ENCODE measurements at places on chromosomes 1 and 21. TPM values are rescaled to one million over a fixed set of nuclear protein-coding genes. Genes with fewer than 3 reads are reported as not detected.

The OR2L8 gene
- not detected for polyA plus RNA-seq

The FAM163A gene
- not detected for polyA plus RNA-seq

The TMEM269 gene
- polyA plus RNA-seq = 0.02 TPM

The NGF gene
- not detected for polyA plus RNA-seq

The PTPN14 gene
- polyA plus RNA-seq = 52.9 TPM

The TMEM125 gene
- 2.2 TPM for polyA plus RNA-seq

The MIXL1 gene
- not detected for polyA plus RNA-seq

The FAM72D gene
- polyA plus RNA-seq = 2.5 TPM

The AIRE gene
- not detected for polyA plus RNA-seq

The SLC22A15 gene
- 6.4 TPM for polyA plus RNA-seq

The PRDM2 gene
- 6.8 TPM for polyA plus RNA-seq

The TXLNA gene
- 32.4 TPM for polyA plus RNA-seq

The UBR4 gene
- polyA plus RNA-seq = 35.6 TPM

The C4BPA gene
- polyA plus RNA-seq = not detected

The IL12RB2 gene
- 0.31 TPM for polyA plus RNA-seq

The DIO1 gene
- polyA plus RNA-seq = not detected

The NES gene
- 0.06 TPM for polyA plus RNA-seq

The LCE1C gene
- 25.6 TPM for polyA plus RNA-seq

The LCE1F gene
- polyA plus RNA-seq = 1.1 TPM

The C1orf74 gene
- polyA plus RNA-seq = 13.2 TPM

The CHRM3 gene
- polyA plus RNA-seq = 0.12 TPM

The TNNT2 gene
- 0.19 TPM for polyA plus RNA-seq

The SLC2A1 gene
- 404 TPM for polyA plus RNA-seq

The DEPDC1 gene
- polyA plus RNA-seq = 12.3 TPM

The FCRLB gene
- 0.93 TPM for polyA plus RNA-seq

The ZBTB8B gene
- polyA plus RNA-seq = 0.01 TPM

The HRNR gene
- polyA plus RNA-seq = not detected

The ATXN7L2 gene
- polyA plus RNA-seq = 2.4 TPM

The CLCA2 gene
- 220 TPM for polyA plus RNA-seq

The FAM72B gene
- polyA plus RNA-seq = 4.8 TPM

The RHD gene
- polyA plus RNA-seq = not detected

The SLC1A7 gene
- not detected for polyA plus RNA-seq

The LORICRIN gene
- polyA plus RNA-seq = not detected

The EXOC8 gene
- polyA plus RNA-seq = 4.7 TPM

The TXNDC12 gene
- 29.8 TPM for polyA plus RNA-seq

The SPRR2F gene
- polyA plus RNA-seq = not detected

The TAS1R3 gene
- polyA plus RNA-seq = 0.09 TPM

The RAB3B gene
- polyA plus RNA-seq = 1.4 TPM

The TSPAN2 gene
- polyA plus RNA-seq = 0.07 TPM

The OR6K3 gene
- polyA plus RNA-seq = not detected

The SERTAD4 gene
- 4.1 TPM for polyA plus RNA-seq

The ZYG11A gene
- polyA plus RNA-seq = 0.08 TPM

The DPM3 gene
- 76.4 TPM for polyA plus RNA-seq

The SPRR2E gene
- polyA plus RNA-seq = not detected

The OR2T35 gene
- polyA plus RNA-seq = not detected

The FNDC5 gene
- not detected for polyA plus RNA-seq

The TAS1R1 gene
- polyA plus RNA-seq = 0.05 TPM

The CACYBP gene
- 62.9 TPM for polyA plus RNA-seq

The TRIM58 gene
- polyA plus RNA-seq = not detected

The FCRL3 gene
- not detected for polyA plus RNA-seq

The LEFTY2 gene
- polyA plus RNA-seq = not detected

The SERINC2 gene
- 737 TPM for polyA plus RNA-seq

The SPAG17 gene
- polyA plus RNA-seq = not detected

The PLPPR5 gene
- 0.06 TPM for polyA plus RNA-seq

The ACTL8 gene
- polyA plus RNA-seq = not detected

The SCAF4 gene
- 9.6 TPM for polyA plus RNA-seq

The DHDDS gene
- 47.4 TPM for polyA plus RNA-seq

All from mammary epithelial cell (primary cell).